Midbrain (tissue), 1 donor: ENCODE measurements at places on chromosomes 6 and 20.

GRCh38 chr20:64146301-64146935 lies 17.8 kb upstream of the MYT1 start:
- DNase-seq = no peak

GRCh38 chr20:58256842-58257241 lies 28.4 kb upstream of the ANKRD60 start:
- no peak for DNase-seq

DNA sequence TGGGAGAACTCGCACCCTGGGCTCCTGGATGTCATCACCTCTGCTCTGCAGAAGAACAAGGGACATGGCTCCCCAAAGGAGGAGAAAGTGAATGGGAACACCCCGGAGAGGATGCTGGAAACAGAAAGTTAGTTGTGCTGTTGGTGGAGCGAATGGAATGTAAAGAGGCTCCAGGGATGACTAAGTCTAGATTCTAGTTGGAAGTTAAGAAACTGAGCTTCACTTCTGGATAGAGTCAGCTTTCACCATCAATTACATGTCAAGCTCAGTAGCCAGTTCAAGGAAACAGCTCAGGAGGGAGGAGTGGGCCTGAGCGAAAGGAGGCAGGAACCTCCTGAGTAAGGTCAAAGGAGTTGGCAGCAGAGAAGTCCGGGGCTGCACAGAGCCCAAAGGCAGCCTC lies 132.1 kb upstream of the ARID1B start:
- DNase-seq = no peak

GRCh38 chr6:146154197-146154596 lies 125.3 kb downstream of the GRM1 start:
- DNase-seq = no peak

DNA sequence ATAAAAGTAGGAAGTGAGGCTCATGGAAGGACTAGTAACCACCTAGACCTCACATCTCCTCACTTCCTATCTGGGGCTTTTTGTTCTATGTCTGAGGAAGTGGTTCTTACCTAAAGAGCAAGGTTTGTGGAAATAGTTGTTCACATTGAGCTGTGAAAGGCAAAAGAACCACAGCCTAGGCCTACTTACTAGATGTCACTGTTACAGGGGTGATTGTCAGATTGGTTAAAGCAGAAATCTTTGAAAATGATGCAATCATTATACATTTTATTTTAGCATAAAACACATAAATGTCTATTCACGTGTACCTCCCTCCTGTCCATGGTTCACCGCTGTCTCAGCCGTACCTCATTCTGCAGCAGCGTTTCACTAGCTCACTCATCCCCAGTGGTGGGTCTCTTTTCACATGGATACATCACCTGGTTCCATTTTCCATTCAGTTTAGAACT lies 268.8 kb downstream of the TMEM242 start:
- DNase-seq = no peak

GRCh38 chr6:14751645-14752175 lies 494.2 kb upstream of the JARID2 start:
- no peak for DNase-seq

DNA sequence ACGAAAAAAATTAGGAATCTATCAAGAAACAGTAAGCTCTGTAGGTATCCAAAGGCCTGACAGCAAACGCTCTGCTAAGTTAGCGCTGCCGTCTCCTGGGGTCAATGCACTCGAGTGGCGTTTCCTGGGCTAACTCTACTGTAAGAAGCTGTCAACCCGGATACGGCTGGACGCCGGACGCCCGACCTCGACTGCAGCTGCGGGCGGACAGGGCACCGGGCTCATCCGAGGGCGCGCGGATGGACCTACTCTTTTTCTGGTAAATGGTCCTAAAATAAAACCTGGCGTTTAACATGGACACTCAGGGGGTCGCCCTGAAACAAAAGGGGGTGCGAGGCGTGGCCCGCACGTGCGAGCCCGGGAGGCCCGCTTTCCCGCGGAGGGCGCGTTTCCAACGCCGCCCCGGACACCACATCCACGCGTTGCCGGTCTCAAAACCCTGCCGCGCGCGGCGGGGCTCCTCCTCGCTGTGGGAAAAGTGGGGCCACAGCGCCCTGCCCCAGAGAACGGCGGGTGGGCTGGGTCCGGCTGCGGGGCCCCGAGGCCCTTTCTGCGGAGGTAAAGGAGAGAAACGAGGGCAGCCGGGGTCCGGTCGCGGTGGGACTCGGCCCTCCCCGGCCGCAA lies 537 bp downstream of the TCP1 start:
- DNase-seq = no peak

DNA sequence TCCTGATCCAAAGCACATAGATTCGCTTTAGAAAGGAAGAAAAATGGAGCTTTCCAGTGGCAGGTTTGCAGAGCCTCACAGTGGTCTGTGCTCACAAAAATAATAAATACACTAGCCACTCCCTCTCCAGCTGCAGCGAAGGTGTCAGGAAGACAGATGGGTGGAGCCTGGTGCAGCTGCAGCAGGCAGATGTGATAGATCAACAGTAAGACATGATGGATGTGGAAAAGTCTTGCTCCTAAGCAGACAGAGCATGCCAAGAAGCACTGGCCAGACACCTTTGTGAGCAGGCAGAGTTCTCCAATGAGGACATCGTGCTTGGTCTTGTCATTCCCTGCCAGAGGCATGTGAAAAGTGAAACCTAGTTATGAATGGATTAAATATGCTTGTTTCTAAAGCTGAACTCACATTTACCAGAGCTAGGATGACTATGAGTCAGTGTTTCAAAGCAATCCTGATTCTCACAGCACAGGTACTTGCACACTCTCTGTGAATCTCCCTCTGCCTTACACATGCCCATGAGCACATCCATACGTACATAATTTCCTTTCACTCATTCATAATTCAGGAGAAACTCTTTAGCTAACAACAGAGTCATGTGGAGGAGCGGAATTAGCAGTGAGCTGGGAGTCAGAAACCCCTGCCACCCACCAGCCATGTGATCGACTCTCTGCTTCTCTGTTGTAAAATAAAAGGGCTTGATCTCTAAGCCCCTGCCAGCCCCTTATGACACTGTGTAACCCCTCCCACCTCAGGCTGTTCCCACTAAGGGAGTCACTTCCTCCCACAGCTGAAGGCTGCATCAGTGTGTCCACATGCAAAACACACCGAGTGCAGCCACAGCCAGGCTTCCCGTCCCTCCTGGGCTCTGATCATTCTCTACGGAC lies 111.2 kb downstream of the SCML4 start:
- DNase-seq = no peak

DNA sequence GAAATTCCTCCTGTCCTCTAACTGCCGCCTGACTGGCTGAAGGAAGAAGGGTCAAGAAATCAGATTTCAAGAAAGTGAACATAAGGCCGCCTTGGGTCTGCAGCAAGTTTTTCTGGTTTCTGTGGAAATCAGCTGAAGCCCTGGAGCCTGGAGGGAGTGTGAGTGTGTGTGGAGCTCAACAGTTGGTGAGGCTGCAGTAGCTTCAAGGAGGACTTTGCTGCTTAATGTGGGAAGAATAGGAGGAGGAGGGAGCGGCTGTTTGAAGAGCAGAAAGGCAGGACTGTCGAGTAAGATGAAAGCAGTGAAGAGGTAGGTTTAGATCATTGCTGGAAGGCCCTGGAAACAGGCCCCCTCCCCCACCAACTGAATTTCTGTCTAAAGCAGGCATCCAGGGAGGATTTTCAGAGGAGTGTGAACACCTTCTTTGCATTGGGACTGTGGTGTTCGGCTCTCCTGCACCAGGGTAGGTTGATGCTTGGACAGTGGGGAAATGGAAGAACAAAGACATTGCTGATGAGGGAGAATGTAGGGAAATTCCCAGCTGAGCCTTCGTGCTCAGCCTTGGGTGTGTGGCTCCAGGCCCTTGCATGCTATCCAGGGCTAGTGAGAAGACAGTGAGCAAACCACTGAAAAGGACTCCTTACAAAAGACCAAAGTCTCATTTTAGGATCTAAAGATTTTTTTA lies 79.5 kb upstream of the VSTM2L start:
- DNase-seq = no peak

- DNase-seq = no peak
These were observed 10.8 kb downstream of the IPCEF1 start for GRCh38 chr6:154345811-154346210.

GRCh38 chr6:20931093-20931492 lies 396.8 kb downstream of the CDKAL1 start:
- no peak for DNase-seq

DNA sequence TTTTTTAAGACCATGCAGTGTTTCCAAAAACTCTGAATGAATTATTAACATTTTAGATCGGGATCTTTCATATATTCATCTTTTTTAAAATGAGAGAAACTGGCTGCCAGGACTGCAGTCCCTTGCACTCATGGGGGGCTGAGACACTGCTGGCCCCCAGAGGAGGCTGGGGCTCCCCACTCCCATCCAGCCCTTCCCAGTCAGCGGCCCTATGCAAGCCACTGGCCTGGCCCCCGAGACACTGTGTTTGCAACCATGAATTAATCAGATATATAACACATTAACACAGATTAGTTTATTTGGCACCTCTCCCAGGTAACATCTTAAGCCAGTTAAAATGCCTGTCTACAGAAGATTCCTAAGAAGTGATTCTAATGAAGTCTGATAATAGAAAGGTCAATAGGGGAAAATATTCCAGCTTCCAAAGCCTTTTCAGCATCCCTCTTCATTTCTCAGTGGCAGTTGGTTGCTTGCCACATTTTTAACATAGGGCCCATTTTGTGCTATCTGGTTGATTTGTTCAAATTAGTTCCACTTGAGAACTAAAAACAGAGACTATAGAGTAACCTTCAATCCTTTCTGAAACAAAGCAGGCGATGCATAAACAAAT lies 184.4 kb upstream of the FBXL4 start:
- no peak for DNase-seq

- no peak for DNase-seq
These were observed 504.3 kb upstream of the SLC35B3 start for GRCh38 chr6:8939615-8940014.
